ENCODE measurements at places on chromosomes 6 and 20.

DNA sequence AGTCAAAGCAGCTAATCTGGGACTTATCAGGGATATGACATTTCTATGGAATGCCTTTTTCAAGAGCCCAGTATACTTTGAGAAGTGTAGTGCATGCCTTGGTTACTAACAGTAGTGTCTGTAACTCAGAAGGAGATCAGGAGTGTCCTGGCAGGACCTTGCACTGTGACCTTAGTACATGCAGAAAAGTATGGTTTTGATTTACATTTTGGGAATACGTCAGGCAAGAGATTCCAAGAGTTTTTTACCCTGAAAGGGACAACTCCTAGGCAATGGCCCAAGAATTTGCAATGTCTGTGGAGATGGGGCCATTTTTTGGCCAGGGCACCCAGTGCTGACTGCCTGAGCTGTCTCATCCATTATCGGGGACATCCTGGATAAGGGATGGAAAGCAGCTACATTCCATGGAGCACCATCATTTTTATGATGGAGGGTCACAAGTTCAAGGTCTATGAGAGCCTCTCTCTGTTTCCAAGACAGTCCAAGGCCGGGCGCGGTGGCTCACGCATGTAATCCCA, 80.2 kb downstream of the FAM50B start:
- no peak overlapping the region for H3K27ac ChIP-seq
- no peaks in the 10 kb centered on the region for H3K36me3 ChIP-seq
- H3K4me1 ChIP-seq, result no peaks in the 10 kb centered on the region
- peaks cover 9% of the 10 kb centered on the region for H3K27me3 ChIP-seq

- DNase-seq, result no peak
- H3K4me3 ChIP-seq, result no peak overlapping the region
- H3K36me3 ChIP-seq, result no peaks in the 10 kb centered on the region
- H3K4me1 ChIP-seq, result no peaks in the 10 kb centered on the region
- H3K27me3 ChIP-seq, result peaks cover 50% of the 10 kb centered on the region
These were observed 2.8 kb downstream of the EYA2 start for GRCh38 chr20:46897328-46897880.

DNA sequence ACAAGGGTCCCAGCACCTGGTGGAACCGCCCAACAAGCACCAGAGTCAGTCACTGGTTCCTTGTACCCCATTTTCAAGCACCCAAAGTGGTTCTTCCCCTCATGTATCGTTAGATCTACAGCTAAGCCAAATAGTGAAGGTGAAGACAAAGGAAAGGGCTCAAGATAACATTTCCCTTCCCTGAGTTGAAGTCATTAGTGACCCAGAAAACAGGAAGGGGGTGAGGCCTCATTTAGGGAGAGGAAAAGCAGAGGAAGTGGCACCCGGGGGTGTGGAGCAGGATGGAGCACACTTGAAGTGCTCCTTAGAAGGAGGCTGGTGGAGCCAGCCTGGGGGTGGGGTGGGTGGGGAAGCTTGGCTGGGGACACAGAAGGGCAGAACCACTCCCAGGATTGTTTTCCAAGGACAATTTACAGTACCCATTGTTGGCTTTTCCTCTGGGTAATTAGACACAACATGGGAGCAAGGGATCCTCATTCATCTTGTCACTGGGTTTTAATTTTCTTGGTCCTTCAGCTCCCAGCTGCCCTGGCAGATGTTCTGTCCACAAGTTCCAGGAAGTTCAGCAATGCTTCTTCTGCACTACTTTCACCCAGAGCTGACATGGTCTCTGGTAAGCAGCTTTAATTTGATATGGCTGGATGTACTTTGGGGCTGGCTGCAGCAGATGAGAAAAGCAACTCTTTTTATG, 73.3 kb upstream of the CD93 start:
- H3K4me1 ChIP-seq, result peaks cover 14% of the 10 kb centered on the region
- no peak for DNase-seq
- H3K4me3 ChIP-seq, result no peak overlapping the region
- H3K36me3 ChIP-seq, result no peaks in the 10 kb centered on the region

DNA sequence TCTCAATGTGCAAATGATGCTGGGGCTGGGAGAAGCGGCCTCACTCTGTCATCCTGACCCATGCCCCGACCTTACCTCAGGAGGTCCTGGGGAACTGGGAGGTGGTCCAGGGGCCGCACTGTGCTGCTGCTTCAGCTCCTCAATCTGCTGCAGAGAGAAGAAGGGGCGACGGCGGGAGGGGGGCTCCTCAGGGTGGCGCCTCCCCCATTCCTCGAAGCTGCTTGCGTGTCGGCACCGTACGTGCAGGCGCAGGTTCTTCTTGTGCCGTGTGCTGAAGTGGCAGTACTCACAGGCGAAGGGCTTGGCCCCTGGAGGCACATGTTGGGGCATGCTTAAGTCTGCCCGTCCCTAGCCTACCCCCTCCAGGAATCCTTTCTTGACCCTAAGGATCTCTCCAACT, 12.9 kb downstream of the ZNF335 start:
- H3K27me3 ChIP-seq, result no peaks in the 10 kb centered on the region
- H3K36me3 ChIP-seq, result peaks cover 4% of the 10 kb centered on the region
- no peaks in the 10 kb centered on the region for H3K4me1 ChIP-seq
- no peak overlapping the region for H3K27ac ChIP-seq

DNA sequence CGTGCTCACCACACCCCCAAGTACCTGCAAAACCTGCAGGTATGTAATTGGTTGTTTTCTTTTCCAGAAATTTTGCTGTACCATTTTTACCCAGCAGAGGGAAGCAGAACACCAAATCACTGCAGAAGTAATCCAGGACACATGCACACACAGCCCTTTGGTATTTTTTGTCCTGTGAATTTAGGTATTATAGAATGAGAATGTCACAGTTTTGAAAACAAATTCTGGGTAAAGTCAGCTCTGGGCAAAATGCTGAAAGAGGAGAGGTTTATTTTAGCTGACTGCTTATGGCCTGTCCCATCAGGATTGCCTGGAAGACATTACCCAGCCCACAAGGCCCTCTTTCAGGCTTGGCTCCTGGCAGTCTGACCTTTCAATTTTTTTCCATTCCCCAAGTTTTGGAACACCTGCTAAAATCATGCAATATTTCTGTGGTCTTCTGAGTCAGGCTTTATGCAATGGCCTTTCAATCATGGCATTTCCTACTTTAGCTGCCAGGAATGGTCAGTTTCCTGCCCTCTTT, 3.5 kb upstream of the EFHC1 start:
- DNase-seq, result no peak
- H3K4me1 ChIP-seq, result peaks cover 15% of the 10 kb centered on the region
- no peak overlapping the region for H3K4me3 ChIP-seq

DNA sequence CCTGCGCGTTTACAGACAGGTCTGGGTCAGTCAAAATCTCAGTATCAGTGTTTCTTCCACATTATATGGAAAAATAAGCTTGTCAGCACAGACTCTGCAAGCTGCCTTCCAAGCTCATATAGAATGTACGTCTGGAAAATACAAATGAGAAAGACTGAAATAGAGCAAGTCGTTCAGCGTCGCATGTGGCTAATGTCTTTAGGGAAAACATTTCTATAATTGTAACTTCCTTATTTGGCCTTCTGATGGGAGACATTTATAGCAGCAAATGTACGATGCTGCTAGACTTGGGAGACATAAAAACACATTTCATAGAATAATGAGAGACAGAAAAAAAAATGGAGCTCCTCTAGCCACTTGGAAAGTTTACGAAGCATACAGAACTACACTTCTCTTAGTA, 122.2 kb downstream of the KIF16B start:
- no peak for DNase-seq
- no peak overlapping the region for H3K27ac ChIP-seq
- peaks cover 7% of the 10 kb centered on the region for H3K36me3 ChIP-seq
- H3K4me1 ChIP-seq, result no peaks in the 10 kb centered on the region
- H3K27me3 ChIP-seq, result no peaks in the 10 kb centered on the region
- no peak overlapping the region for H3K4me3 ChIP-seq

All from natural killer cell treated with Interleukin-12 subunit alpha and Interleukin-12 subunit beta and Interleukin-15 and Interleukin-18, amount 100 ng/mL, for 72 hours (primary cell).